ENCODE measurements at places on chromosomes 4 and X.

DNA sequence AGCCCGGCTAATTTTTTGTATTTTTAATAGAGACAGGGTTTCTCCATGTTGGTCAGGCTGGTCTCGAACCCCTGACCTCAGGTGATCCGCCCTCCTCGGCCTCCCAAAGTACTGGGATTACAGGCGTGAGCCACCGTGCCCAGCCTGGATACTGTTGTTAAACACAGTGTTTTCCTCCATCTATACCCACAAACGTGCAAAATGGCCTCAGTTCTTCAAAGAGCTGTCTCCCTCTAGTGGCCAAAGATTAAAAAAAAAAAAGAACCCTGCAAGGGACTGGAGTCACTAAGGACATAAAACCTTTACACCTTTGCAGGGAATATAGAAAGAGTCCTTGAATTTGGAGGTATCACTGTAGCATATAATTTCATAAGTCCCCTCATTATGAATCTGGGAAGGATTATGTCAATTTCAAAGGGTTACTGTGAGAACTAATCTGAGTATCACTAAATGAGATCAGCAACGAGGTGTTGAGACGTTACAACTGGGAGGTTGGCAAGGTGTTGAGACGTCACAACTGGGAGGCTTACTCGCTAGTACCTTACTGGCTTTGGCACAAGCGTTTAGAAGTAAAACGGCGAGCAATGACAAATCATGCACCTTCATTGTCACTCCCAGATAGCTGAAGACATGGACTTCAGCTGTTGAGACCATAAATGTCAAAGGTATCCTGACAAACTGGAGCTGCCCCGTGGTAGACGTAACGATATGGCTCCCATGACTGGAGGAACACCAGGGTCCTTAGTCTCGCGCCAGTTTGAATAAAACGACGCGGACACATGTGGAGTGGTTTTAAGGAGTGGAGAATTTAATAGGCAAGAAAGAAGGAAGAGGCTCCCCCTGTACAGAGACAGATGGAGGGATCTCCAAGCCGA is 33.4 kb upstream of the ENPP6 start:
- DNase-seq: peak; percentile 11

DNA sequence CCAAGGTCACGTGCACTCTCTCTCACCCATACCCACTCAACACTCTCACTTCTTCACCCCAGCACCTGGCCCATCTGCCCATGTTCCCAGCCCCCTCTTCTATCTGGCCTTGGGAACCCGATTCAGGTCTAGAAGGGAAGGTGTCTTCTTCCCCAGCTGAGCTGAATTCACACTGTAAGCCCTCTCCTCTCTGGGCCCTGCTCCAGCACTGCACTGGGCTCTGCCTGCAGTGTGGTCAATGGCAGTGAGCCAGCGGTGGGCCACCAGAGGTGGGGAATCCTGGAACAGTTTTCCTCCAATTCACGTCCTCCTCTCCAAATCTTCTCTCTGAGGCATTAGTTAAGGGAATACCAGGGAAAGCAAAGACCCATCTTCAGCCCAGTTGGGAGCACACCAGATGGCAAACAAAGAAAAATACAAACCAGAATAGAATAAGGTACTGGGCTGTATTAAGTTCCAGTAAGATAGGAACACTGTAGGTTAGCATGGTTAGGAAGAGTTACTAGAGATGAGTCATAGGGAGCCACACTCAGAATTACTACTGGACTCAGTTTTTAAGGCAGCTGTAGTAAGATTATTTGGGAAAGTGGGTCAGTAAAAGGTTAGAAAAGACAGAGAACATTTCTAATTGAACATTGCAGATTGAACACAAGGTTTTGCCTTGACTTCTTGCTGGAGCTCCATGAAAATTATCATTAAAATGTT is 5.0 kb downstream of the AWAT2 start:
- no peak for DNase-seq

DNA sequence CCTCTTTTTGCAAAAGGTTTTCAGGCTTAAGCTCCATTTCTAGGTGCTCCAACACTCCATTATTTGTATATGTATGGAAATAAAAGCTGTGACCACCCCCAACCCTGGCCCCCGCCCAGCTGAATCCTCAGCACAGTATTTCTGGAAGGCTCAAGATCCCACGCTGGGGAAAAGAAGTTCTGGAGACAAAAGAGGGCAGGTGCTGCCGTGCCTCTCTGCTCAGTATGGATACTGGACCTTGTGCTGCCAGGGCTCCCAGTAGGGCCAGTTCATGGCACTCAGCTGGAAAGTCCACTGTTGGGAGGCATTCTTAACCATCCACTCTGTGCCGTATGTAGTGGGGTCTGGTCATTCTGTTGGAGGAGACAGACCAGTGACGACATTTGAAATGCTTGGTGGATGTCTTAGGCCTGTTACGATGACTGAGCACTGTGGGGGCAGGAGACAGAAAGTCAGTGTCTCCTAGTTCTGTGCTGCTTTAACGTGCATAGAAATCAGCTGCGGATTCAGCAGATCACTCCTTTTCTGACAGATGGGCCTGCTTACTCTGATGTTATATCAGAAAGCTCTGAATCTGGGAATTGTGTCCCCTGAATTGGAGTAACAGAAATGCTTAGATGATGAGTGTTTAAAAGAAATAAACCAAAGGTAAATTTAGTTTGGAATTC is 48.4 kb upstream of the MSANTD1 start:
- DNase-seq: no peak

DNA sequence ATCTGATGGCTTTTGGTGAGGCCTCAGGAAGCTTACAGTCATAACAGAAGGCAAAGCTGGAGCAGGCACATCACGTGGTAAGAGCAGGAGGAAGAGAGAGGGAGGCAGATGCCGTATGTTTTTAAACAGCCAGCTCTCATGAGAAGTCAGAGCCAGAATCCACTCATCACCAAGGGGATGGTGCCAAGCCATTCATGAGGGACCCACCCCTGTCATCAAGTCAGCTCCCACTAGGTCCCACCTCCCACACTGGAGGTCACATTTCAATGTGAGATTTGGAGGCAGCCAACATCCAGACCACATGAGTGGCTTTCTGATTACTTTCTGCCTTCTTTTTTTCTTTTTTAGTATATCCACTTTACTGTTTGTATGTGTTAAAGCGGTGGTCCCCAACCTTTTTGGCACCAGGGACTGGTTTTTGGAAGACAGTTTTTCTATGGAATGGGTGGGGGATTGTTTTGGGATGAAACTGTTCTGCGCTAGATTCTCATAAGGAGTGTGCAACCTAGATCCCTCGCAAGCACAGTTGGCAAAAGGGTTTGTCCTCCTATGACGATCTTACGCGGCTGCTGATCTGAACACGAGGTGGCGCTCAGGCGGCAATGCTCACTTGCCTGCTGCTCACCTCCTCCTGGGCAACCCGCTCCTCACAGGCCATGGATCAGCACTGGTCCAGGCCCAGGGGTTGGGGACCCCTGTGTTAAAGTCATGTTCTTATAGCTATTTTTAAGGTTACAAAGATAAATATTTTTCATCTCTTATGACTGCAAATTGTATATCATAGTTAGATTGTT is 61.7 kb downstream of the SLIT2 start:
- no peak for DNase-seq

GRCh38 chr4:154435895-154436294 is 55.7 kb downstream of the DCHS2 start:
- no peak for DNase-seq

- DNase-seq: no peak
These were observed 75.7 kb upstream of the LRPAP1 start for GRCh38 chr4:3607690-3608552.

DNA sequence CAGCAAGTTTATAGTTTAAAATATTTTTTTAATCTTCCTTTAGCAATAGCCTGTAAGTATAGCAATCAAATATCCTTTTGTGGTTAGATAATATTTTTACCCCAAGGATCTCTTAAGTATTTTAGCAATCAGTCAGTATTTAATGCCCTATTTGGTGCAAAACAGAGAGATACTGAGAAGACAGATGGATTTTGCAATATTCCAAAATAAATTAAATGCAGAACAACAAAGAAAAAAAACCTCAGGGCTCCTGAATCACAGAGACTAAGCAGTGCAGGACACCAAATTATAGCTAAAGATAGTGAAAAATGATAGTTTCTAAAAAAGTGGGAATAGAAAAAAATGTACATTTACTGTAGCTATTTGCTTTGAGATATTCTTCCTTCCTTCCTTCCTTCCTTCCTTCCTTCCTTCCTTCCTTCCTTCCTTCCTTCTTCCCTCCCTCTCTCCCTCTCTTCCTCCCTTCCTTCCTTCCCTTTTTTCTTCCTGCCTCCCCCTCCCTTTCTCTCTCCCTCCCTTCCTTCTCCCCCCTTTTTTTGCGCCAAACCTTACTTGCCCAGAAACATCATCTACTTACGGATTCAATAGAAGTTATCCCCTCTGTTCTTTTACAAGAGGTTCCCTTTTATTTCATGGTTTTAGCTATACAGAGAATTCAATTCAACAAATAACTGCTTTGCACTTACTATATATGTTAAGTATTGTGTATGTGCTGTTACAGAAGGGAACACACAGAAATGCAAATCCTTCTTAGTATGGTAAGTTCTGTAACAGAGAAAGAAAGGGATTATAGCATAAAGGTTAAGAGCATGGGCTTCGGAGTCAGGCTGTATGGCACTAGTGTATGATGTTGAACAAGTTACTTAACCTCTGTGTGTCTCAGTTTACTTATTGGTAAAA is 219.0 kb downstream of the CPE start:
- no peak for DNase-seq

DNA sequence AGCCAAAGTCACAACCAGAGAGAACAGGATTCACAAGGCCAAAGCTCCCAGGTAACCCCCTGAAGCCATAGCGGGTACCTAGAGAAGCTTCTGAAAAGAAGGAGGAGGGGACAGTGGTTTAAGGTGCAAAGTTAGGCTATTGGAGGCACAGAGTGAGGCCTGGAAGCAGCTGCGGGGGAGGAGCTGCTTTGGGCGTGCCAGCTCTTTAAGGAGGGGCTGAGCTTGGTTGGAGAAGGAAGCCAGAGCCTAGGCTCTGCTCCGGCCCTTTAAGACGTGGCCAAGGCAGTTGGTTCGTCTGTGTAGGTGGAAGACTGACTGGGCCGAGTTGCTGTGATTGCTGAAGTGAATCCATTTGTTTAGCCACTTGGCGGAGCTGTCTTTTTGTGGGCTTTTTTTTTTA is 1.5 kb downstream of the KLF8 start:
- no peak for DNase-seq

DNA sequence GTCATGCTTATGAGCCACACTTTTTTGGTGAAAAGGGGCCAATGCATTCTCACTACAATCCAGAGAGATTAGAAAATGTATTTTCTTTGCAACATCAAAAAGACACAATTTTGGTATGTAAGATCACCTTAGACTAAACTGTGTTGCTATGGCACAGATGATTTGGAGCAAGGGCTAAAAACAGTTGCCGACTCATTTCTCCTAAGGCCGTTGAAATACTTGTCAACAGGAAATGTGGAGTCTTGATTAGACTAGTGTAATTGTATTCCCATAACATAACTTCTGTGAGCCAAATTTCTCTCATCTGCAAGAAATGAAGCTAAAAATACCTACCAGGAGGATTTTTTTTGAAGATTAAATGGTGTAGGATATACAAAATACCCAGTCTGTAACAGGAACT is 2547.7 kb downstream of the ARAP2 start:
- no peak for DNase-seq

- DNase-seq: no peak
These were observed 6.4 kb upstream of the PROM1 start for GRCh38 chr4:16090096-16090705.

DNA sequence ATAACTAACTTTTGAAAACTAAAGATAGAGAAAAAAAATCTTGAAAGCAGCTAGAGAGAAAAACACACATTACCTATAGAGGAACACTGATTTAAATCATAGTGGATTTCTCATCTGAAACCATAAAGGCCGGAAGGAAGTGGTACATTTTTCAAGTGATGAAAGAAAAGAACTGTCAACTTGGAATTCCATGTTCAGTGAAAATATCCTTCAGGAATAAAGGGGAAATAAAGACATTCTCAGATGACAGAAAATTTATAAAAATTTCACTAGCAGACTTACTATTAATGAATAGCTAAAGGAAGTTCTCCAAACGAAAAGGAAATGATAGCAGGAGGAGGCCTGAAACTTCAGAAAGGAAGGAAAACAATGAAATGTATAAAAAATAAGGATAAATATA is 7.6 kb upstream of the JADE3 start:
- DNase-seq: no peak

DNA sequence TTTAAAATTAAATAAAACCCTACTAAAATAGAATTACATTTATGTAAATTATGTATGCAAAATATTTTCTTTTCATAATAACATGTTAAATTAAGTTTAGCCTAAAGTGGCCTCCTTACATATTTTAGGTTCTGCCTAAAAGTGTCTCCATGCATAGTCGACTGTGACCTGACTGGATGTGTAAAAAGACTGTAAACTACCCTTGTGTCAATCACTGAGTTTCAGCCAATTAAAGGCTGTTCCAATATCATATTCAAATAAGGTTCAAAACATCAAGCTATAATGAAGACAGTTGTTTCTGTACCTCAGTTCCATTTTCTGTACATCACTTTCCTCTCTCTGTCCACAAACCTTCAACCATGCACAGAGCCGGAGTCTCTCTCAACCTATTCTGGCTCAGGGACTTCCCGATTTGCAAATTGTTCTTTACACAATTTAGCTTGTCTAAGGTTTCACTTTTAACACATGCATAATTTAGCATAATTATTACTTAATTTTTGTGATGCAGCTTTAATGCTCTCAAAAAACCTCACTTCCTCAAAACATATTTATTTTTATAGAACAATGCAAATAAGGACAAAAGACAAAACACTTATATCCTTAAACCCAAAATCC is 60.1 kb downstream of the SH3RF1 start:
- no peak for DNase-seq

- peak; percentile 54 for DNase-seq
These were observed 7.7 kb downstream of the HAND2 start for GRCh38 chr4:173522160-173522950.

DNA sequence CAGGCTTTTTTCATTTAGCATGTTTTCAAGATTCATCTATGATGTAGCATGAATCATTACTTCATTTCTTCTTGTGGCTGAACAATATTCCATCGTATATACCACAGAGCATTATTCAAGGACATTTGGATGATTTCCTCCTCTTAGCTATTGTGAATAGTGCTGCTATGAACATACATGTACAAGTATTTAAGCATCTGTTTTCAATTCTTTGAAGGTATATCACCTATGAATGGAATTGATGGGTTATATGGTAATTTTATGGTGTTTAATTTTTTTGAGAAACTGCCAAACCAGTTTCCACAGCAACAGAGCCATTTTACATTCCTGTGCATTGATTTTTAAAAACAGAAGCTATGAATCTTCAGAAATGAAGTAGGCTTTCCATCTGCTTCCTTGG is 36.1 kb upstream of the WDR19 start:
- no peak for DNase-seq
